ENCODE measurements at places on chromosomes 5 and 9. TPM values are rescaled to one million over a fixed set of nuclear protein-coding genes. Genes with fewer than 3 reads are reported as not detected.

DNA sequence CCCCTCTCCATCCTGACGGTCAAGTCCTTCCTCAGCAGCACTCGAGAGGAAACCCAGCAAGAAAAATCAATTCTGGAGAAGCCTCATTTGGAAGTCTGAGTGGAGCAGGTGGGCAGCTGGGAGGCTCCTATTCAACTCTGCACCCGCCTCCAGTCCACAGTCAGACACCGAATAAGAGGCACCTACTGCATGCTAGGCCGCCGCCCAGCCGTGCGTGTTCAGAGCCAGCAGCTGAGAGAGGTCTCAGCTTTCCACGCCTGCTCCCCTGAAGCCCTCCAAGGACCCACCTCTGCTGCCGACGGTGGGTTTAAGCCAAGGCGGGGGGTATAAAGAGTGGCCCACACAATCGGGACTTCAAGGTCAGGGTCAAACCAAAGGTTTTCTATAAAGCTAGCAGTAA lies 41.9 kb downstream of the VAV2 start:
- H3K36me3 ChIP-seq, result no peaks in the 10 kb centered on the region
- H3K27me3 ChIP-seq, result no peaks in the 10 kb centered on the region
- no peak overlapping the region for H3K27ac ChIP-seq
- H3K4me1 ChIP-seq, result peaks cover 13% of the 10 kb centered on the region

DNA sequence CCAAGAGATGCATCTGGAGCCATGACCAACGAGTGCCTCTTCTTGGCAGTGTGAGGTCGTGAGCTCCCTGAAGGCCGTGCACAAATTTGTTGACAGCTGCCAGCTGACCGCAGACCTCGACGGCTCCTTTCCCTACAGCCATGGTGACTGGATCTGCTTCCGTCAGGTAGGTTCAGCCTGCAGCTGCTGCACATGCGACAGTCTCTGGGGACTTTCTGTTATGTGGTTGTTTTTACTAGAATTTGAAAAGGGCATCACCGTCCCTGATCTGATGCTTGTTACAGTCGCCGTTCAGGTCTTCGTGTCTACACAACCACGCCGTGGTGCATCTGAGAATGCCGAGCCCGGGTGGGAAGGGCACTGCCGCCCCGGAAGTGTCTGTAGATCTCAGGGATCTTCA lies 36.5 kb upstream of the LRRC14B start:
- peaks cover 7% of the 10 kb centered on the region for H3K27me3 ChIP-seq
- no peak overlapping the region for H3K27ac ChIP-seq
- H3K4me1 ChIP-seq, result no peaks in the 10 kb centered on the region

The MEF2C gene
- total RNA-seq, result 0.53 TPM

The IFNA13 gene
- total RNA-seq, result not detected

DNA sequence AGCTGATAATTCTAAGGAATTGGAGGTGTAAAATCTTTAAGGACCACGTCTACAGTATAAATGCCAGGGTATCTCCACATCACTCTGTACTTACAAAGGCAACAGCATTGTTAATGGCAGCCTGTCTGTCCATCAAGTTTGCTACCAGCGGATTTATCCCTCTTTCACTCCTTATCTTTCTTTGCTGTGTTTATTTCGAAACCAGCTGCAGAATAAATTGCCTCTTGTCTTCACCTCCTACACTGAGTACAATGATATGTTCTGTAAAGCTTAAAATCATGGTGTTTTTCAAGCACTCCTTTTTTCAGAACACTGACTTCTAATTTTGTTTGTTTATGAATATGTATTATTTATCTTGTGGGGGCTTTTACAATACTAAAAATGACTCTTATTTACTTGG lies 1088.1 kb downstream of the NR2F1-AS1 start:
- no peaks in the 10 kb centered on the region for H3K27me3 ChIP-seq
- H3K4me3 ChIP-seq, result no peak overlapping the region
- H3K4me1 ChIP-seq, result no peaks in the 10 kb centered on the region
- no peak overlapping the region for H3K27ac ChIP-seq

The GLDC gene
- total RNA-seq, result 1.2 TPM
